Dermis blood vessel endothelial cell (primary cell): ENCODE measurements at places on chromosomes 11 and 22. TPM values are rescaled to one million over a fixed set of nuclear protein-coding genes. Genes with fewer than 3 reads are reported as not detected.

- no peak for DNase-seq
Measured at GRCh38 chr11:61913699-61914395, 3.5 kb downstream of the RAB3IL1 start.

- DNase-seq: no peak
Measured at GRCh38 chr22:45450101-45450785, 36.8 kb downstream of the RIBC2 start.

- DNase-seq: no peak
Measured at GRCh38 chr11:3902441-3902840, 47.0 kb downstream of the STIM1 start.

DNA sequence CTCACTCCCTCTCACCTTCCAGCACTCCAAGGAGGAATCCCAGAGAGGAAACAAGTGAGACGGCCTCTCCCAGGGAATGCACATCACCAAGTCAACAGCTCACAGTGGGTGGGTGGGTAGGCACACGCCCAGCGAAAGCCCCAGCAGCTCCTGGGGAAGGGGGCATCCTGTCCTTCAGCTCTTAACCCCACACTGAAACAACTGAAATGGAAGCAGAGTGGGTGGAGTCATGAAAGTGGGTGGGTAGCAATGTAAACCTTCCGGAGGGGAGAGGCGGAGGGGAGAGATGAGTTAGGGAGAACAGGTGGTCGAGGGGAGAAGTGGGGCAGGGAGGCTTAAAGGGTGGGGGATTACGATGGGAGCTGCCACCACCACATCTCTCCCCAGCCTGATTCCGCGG lies 5.4 kb downstream of the MCHR1 start:
- no peak for DNase-seq

- DNase-seq: no peak
Measured at GRCh38 chr11:33532720-33533385, 167.8 kb downstream of the C11orf91 start.

GRCh38 chr11:128522943-128523518 lies 64.3 kb downstream of the ETS1 start:
- DNase-seq: no peak

DNA sequence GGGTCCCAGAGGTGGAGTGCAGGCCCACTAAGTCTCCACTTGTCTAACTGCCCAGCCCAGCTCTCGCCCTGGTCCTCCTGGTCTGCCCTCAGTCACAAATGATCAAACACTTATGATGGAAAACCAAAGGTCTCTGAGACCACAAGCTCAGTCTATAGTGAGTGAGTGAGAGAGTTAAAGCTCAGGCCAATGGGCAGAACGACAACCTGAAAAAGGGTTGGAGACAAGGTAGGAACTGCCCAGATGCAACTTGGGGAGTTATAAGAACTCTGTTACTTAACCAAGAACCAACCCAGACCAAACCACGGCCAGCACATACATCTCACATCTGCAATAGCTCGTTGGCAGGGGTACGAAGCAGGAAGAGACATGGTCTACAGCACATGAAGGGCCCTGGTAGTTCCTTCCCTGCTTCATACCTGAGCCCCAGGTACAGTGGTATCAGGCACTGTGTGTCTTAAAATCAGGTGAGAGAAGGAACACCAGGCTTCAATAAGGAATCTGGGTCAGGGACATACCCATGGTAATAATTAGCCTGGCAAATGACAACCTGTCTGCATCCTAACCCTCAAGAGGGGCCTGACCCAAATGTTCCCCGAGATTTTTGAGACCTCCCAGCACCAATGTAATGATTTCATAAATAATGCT lies 35.7 kb downstream of the SERPIND1 start:
- no peak for DNase-seq

DNA sequence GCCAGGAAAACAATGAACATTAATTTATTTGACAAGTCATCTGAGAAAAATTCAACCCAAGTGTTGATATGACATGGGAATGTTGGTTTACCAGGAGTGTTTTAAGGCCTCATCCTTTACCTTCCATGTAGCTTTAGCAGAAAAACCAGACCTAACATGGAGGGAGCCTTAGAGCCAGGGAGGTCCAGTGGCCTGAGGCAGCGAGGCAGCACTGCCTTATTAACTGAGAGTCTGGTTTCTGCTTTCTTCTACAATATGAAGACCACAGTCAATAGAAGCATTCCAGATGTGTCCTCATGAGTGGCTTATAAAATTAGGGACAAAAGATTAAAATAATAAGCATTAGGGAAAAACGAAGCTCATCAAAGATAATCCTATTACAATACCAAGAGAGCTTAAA lies 61.5 kb downstream of the DKK3 start:
- DNase-seq: no peak

DNA sequence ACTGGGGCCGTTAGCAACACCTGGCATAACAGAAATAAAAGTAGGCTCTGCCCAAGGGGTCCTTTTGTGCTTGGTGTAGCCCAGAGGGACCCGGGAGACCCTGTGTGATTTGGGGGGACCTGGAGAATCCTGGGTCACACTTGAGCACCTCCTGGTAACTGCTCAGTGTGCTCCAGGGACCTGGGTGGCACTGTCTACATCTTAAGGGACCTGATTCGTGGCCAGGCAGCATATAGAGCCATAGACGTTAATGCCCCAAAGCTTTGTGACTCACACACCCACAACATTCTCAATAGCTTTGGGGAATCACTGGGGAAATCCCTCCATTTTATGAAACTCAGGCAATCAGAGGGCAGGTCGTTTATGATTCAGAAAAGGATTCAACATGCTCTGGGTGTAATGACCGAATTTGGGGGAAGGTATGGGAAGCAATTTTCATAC lies 3.6 kb upstream of the IGF2 start:
- DNase-seq: no peak

GRCh38 chr11:32374261-32374711 lies 61.1 kb downstream of the WT1 start:
- peak; percentile 64 for DNase-seq

DNA sequence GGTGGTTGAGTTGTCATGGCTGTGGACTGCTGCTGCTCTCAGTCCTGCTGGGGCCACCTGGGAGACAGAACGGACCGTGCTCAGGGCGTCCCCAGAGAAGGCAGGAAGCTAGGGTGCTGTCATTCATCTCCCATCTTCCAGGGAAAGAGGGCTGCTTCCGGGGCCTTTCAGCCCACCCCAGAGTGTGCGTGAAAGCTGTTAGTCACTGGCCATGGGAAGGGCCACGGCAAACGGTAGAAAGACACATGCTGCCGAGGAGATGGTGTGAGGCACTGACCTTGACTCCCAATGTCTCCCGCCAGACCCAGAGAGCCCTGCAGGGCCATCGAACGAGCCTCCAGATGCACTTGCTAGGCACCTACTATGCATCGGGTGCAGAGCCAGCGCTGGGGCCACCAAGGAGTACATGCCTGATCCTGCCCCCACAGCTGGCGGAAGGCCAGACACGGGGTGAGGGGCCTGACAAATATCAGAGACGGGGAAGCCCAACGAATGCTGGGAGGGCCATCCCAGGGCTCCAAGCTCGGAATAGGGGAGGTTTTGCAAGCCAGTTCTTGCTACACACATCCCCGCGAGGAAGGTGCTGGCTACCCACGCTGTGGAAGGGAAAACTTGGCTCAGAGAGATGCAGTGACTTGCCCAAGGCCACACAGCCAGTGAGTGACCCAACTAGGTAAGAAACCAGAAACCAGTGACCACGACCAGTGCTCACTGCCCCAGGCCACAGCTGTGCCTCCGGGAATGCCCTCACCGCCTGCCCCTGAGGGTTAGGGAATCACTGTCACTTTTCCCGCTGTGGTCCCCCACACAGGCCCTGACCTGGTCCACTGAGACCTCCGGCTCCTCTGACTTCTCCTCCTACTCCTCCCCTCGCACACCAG lies 10.1 kb downstream of the RAC2 start:
- no peak for DNase-seq

- no peak for DNase-seq
Measured at GRCh38 chr11:82183346-82183745, 550.3 kb downstream of the FAM181B start.

DNA sequence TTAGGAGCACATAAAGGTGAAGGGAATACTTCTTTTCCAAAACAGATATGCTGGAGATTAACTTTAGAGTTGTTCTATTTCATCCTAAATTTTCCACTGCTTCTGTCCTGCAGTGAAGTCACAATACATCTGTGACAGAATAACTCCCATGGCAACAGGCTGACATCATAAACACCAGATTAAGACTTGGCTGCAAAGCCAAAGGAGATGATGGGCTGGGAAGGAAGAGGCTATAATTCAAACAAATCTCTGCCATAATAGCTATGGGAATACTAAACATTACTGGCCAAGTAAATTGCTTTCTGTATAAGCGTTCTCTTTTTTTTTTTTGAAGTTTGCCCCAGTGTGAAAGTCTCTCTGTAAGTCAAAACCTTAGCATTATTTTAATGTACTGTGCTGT lies 107.7 kb downstream of the CADM1 start:
- no peak for DNase-seq

- no peak for DNase-seq
Measured at GRCh38 chr11:109815500-109816150, 277.6 kb upstream of the ZC3H12C start.

GRCh38 chr11:45178890-45179671 lies 32.6 kb downstream of the PRDM11 start:
- peak; percentile 29 for DNase-seq

Gene FJX1
- total RNA-seq: 44.5 and 52.1 TPM in 2 replicates

Gene TTC38
- total RNA-seq: 34.9 and 50.9 TPM in 2 replicates

Gene SYT7
- 0.51 and 3.0 TPM in 2 replicates for total RNA-seq

Gene NCR3LG1
- 0.85 and 2.7 TPM in 2 replicates for total RNA-seq

Gene MAJIN
- total RNA-seq: 0.17 TPM in 1 of 2 replicates, not detected in the other

Gene PHF21B
- under 0.01 TPM in 1 of 2 replicates, not detected in the other for total RNA-seq

Gene DDX25
- 0.05 TPM in 1 of 2 replicates, not detected in the other for total RNA-seq

Gene PKNOX2
- not detected in 2 replicates for total RNA-seq

Gene USP35
- 8.1 and 9.7 TPM in 2 replicates for total RNA-seq

Gene OR51E2
- total RNA-seq: not detected in 2 replicates

Gene MISFA
- total RNA-seq: 0.68 and 1.0 TPM in 2 replicates
